ENCODE measurements at places on chromosomes 16 and 17. TPM values are rescaled to one million over a fixed set of nuclear protein-coding genes. Genes with fewer than 3 reads are reported as not detected.

GRCh38 chr17:16944334-16945135 is 27.4 kb downstream of the TNFRSF13B start:
- no peak overlapping the region for H3K27ac ChIP-seq
- peaks cover 21% of the 10 kb centered on the region for H3K27me3 ChIP-seq

- H3K36me3 ChIP-seq: no peaks in the 10 kb centered on the region
- DNase-seq: no peak
- peak overlapping the region; percentile 90 for H3K4me3 ChIP-seq
- peaks cover 63% of the 10 kb centered on the region for H3K4me1 ChIP-seq
- H3K27me3 ChIP-seq: no peaks in the 10 kb centered on the region
These were observed 12.0 kb downstream of the RARA start for GRCh38 chr17:40320756-40321523.

DNA sequence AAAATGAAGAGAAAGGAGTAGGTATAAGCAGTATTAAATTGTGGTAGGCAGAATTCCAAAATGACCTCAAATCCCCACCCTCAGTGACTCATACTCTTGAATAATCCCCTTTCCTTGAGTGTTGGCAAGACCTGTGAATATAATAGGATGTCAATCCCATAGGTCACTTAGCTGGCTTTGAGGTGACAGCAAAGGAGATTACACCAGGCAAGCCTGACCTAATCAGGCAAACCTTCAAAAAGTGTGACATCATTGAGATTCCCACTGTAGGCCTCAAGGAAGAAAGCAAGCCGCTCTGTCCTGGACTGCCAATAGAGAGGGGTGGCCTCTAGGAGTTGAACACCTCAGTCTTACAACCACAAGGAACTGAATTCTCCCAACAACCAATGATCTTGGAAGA is 535.2 kb downstream of the RBFOX1 start:
- no peak overlapping the region for H3K4me3 ChIP-seq
- H3K36me3 ChIP-seq: no peaks in the 10 kb centered on the region
- peaks cover 9% of the 10 kb centered on the region for H3K27me3 ChIP-seq
- H3K4me1 ChIP-seq: no peaks in the 10 kb centered on the region
- DNase-seq: no peak

ABCA6 gene
- 0.48 TPM for total RNA-seq

DNA sequence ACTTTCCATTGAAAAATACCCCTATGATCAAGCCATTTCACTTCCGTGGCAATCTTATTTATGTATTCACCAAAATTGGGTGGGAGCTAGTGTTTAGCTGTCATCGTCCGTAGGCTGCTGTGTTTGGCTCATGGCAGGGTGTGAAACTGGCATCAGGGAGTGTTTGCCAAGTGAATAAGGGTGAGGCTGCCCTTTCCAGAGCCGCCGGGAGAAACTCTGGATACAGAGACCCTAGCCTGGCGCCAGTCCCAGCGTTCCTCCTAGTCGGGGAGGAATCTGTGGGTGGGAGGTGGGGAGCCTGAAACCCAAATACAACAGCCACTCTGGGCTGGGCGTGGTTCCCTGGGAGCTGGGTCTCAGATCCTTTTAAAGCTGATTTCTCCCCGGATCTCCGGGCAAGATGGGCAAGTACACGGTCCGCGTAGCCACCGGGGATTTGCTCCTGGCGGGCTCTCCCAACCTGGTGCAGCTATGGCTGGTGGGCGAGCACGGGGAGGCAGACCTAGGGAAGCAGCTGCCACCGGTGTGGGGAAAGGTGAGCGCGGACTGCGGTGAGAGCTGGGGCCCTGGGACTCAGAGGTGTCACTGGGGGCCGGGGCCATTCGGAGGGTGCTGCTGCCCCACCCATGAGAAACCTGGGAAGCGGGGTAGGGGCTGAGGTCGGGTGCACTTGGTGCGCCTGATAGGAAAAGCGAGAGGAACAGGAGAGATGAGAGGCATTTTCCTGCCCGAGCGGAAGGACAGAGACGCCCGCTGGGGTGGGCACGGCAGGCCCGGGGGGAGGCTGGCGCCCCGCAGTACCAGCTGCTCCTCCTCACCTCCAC is 62.1 kb upstream of the TEKT1 start:
- DNase-seq: no peak
- no peak overlapping the region for H3K4me3 ChIP-seq
- peaks cover 75% of the 10 kb centered on the region for H3K27me3 ChIP-seq
- no peaks in the 10 kb centered on the region for H3K36me3 ChIP-seq
- no peak overlapping the region for H3K27ac ChIP-seq

DNA sequence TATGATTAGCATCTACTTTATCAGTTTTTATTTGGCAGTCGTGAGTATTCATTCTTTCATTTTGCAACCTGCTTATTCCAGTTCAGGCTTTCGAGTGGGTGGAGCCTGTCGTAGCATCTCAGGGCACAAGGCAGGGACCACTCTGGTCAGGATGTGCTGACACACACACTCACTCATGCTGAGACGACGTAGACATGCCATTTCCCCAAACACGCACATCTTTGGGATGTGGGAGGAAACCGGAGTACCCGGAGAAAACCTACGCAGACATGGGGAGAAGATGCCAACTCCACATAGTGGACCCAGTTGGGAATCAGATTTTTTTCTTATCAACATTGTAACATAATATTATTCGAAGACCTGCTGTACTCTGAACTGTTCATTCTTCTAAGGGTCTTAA is 756.5 kb upstream of the RBFOX1 start:
- no peaks in the 10 kb centered on the region for H3K36me3 ChIP-seq
- DNase-seq: no peak
- no peak overlapping the region for H3K4me3 ChIP-seq
- H3K4me1 ChIP-seq: peaks cover 4% of the 10 kb centered on the region
- no peak overlapping the region for H3K27ac ChIP-seq
- H3K27me3 ChIP-seq: peaks cover 17% of the 10 kb centered on the region

DNA sequence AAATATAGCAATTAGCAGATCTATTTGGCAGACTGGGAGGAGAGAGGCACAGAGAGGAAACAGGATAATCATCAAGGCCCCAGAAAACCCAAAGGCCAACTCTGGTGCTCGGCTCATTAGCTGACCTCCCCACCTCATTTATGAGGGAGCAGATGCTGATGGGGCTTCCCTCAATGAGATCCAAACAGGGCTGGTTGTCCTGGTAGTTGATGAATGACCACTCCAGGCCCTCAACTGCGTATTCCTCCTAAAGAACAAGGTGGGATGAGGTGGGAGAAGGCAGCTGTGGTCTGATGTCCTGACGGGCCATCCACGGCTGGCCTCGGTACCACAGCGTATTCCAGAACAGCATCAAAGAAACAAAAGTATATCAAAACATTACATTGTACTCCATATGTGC is 20.8 kb downstream of the ZNHIT3 start:
- no peak overlapping the region for H3K4me3 ChIP-seq
- no peak overlapping the region for H3K27ac ChIP-seq
- H3K27me3 ChIP-seq: no peaks in the 10 kb centered on the region
- H3K36me3 ChIP-seq: peaks cover 4% of the 10 kb centered on the region
- no peaks in the 10 kb centered on the region for H3K4me1 ChIP-seq

- peaks cover 5% of the 10 kb centered on the region for H3K36me3 ChIP-seq
- no peak for DNase-seq
- H3K4me3 ChIP-seq: no peak overlapping the region
- H3K27ac ChIP-seq: no peak overlapping the region
- H3K27me3 ChIP-seq: no peaks in the 10 kb centered on the region
These were observed 132.5 kb downstream of the AATF start for GRCh38 chr17:37081287-37081686.

- no peak for DNase-seq
- H3K4me3 ChIP-seq: no peak overlapping the region
- peaks cover 16% of the 10 kb centered on the region for H3K36me3 ChIP-seq
- H3K4me1 ChIP-seq: peaks cover 24% of the 10 kb centered on the region
- H3K27ac ChIP-seq: no peak overlapping the region
These were observed 127.5 kb downstream of the MRTFB start for GRCh38 chr16:14198572-14198971.

TOM1L1 gene
- total RNA-seq: 46.7 TPM

UMOD gene
- not detected for total RNA-seq

GRCh38 chr17:43962479-43962878 is 8.7 kb upstream of the PYY start:
- H3K27me3 ChIP-seq: peaks cover 35% of the 10 kb centered on the region
- no peak for DNase-seq
- H3K36me3 ChIP-seq: no peaks in the 10 kb centered on the region

DNA sequence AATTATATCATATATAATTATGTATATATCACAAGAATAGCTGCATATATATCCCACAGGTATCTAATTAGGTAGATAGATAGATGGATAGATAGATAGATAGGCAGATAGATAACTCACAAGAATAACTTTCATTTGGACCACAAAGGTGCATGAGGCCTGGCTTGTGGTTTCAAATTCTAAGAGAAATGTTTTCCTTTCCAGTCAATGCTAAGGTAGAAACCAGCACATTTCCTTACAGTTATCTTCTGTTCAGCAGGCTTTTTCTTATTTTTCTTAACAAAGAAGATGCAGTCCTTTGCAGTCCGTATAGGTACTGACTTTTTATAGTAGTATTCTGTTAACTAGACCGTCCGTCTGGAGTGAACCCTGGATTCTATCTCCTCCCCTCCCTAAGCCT is 152.9 kb upstream of the ANKFN1 start:
- H3K27ac ChIP-seq: no peak overlapping the region
- no peak overlapping the region for H3K4me3 ChIP-seq
- H3K27me3 ChIP-seq: no peaks in the 10 kb centered on the region
- no peaks in the 10 kb centered on the region for H3K36me3 ChIP-seq
- no peaks in the 10 kb centered on the region for H3K4me1 ChIP-seq

GRCh38 chr16:56742030-56742984 is 12.4 kb downstream of the NUP93 start:
- H3K27ac ChIP-seq: peak overlapping the region; percentile 81
- H3K4me1 ChIP-seq: peaks cover 34% of the 10 kb centered on the region
- no peak overlapping the region for H3K4me3 ChIP-seq
- DNase-seq: no peak
- H3K36me3 ChIP-seq: peaks cover 8% of the 10 kb centered on the region

DNA sequence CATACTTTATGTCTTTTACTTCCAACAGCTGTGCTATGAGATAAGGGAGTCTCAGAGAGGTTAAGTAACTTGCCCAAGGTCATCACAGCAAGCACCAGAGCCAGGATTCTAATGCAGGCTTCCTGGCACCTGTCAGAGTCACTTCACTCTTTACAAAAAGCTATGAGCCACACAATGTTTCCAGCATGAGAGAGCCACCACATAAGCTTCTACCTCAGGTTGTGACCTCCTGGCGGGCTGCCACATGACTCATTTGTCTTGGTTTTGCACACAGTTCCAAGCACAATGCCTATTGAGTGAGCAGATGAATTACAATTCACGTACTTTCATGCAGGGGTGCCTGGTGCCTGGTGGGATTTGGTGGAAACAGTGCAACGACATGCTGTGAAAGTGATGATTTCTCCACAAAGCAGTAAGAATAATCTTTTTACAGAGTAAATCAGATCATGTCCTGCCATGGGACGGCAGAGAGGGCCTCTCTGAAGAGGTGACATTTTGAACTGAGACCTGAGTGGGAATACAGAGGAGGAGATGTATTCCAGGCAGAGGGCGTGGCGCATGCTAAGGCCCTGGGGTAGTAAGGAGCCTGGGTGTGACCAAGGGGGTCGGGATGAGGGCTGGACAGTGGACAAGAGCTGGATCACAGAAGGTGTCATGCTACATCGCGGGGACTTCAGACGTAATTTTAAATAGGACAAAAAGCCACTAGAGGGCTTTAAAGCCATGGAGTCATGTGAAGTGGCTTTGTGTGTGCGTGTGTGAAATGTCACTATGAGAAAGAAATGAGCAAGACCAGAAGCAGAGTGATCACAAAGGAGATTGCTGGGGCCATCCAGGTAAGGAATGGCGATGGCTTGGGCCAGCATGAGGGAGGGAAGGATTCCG is 53.4 kb downstream of the CACNG3 start:
- H3K27ac ChIP-seq: no peak overlapping the region
- no peaks in the 10 kb centered on the region for H3K36me3 ChIP-seq
- no peak for DNase-seq
- H3K4me1 ChIP-seq: no peaks in the 10 kb centered on the region

DNA sequence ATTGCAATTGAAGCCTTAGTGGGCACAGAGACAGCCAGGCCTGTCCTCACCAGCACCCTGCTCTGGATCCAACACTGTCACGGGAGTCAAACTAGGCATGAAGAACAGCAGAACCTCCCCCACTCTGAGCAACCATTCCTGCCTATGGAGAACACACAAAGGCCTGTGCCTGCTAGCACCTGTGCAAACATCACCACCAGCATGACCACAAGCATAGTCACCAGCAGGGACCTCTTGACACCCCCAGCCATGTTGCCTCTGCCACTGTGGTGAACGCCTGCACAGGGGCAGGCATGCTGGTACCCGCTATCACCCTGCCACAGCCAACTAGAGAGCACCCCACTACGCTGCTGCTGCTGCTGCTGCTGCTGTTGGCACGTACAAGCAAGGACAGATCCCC is 51.7 kb downstream of the CMC2 start:
- peaks cover 3% of the 10 kb centered on the region for H3K36me3 ChIP-seq
- no peak overlapping the region for H3K27ac ChIP-seq
- H3K4me3 ChIP-seq: no peak overlapping the region
- DNase-seq: no peak
- no peaks in the 10 kb centered on the region for H3K4me1 ChIP-seq
- H3K27me3 ChIP-seq: no peaks in the 10 kb centered on the region

- no peaks in the 10 kb centered on the region for H3K36me3 ChIP-seq
- no peak overlapping the region for H3K27ac ChIP-seq
These were observed 15.0 kb downstream of the THUMPD1 start for GRCh38 chr16:20726661-20727060.

DNA sequence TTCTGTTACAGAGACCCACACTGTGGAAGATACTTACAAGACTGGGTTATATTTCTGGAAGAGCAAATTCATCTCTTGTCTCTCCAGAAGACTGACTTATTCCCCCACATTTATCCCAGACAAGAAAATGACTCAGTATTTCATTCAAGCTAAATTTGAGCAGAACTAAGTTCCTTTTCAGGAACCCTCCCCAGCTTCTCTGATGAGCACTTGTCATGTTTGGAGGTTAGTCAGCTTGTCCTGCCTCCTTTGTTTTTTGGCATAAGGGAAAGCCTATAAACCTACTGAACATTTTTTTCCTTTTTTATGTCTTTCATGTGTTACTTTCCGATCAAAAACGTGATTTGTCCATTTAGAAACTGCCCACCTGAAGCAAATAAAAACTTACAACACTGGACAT is 198.0 kb downstream of the C16orf95 start:
- no peak overlapping the region for H3K4me3 ChIP-seq
- DNase-seq: no peak
- no peak overlapping the region for H3K27ac ChIP-seq
- H3K27me3 ChIP-seq: peaks cover 3% of the 10 kb centered on the region
- no peaks in the 10 kb centered on the region for H3K36me3 ChIP-seq

DNA sequence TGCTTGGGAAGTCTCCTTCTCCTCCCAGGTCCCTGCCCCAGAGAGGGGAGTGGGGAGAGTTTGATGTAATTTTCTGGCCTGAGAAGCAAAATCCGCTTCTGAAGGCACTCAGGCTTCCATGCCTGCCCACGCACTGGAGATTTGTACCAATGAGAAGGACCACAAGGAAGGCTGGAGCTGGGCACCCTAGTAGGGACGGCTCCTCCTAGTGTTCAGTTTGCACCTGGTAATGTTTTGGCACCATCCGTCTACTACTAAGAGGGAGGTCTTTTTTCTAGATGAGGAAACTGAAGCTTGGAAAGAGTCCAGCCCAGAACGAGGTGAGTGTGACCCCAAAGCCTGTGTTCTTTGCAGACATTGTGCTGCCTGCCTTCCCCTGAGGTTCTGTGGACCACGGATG is 83.6 kb upstream of the NLRP1 start:
- H3K27ac ChIP-seq: no peak overlapping the region
- peaks cover 34% of the 10 kb centered on the region for H3K27me3 ChIP-seq

- H3K36me3 ChIP-seq: peaks cover 22% of the 10 kb centered on the region
- peak overlapping the region; percentile 65 for H3K4me3 ChIP-seq
- peak overlapping the region; percentile 79 for H3K27ac ChIP-seq
- H3K4me1 ChIP-seq: peaks cover 36% of the 10 kb centered on the region
These were observed 26.9 kb downstream of the MINK1 start for GRCh38 chr17:4859816-4860625.
